ENCODE measurements at places on chromosomes 5 and 9.

DNA sequence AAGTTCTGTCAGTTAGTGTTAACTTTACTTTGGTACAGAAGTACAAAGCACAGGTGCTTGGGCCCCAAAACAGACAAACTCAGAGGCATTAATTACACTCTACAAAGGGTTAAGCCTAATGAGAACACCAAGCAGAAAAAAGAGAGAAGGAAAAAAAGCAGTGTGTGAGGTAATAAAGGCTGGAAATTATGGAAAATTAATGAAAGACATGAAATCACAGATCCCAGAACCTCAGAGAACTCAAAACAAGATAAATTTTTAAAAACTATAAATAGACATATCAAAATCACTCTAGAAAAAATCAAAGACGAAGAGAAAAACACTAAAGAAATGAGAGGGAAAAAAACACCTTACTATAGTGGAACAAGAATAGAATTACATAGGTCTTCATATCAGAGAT, 354.2 kb upstream of the ADAMTS16 start:
- DNase-seq = no peak

- no peak for DNase-seq
Observed at GRCh38 chr5:142080248-142080647, 28.3 kb upstream of the NDFIP1 start.

DNA sequence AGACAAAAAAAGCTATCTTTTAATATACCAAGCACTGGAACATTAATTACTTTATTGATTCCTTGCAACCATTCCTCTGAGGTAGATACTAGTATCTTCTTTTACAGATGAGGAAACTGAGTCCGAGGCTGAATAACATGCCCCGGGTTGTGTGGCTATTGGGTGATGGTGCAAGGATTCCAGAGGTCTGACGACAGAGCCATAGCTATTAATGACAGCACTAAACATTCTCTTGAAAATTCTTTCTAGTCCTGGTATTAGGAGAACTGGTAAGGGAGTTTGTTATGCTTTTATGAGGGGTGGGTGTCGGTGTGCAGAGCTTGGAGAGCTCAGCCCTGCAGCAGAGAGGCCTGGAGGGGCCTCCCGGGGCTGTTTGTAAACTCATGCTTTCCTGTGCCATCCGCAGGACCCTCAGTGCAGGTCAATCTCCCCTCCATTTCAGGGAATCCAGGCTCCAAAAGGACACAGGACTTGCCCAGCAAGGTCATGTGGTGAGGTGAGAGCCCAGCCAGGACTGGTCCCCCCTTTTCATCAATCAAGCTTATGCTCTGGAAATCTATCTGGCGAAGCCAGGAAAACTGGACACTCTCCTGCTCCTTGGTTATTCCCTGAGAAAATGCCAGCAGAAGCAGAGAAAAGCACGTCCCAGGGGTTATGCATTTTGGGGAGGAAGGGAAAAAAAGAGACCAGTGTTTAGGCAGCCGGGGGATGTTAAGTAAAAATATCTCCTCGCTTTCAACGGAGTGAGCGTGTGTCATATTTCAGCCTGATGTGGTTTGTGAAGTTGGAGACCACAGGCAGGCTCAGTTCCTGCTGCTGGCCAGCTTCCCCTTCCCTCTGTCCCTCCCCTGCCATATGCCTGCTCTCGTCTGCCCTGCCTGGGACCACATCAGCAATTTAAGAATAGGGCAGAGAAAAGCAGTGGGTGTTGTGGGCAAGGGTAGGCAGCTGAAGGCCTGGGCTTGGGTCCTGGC, 3.7 kb downstream of the GSN start:
- DNase-seq = peak; percentile 95

DNA sequence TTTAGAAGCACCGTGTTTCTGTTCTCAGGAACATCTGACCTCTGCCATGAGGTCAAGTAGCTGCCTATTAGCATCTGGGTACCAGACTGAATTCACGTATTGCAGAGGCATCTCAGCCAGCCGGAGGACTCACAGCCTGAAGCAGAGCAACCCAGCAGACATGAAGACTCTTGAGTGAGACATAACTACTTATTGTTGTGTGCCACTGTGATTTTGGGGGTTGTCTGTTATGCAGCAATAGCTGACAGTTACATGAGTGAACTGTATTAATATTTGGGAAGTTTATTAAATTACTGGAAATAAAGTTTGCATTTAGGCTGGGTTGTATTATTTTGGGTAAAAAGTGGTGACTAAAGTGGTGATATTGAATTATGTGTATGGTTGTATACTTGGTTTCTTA, 1.3 kb upstream of the ACOT12 start:
- no peak for DNase-seq

DNA sequence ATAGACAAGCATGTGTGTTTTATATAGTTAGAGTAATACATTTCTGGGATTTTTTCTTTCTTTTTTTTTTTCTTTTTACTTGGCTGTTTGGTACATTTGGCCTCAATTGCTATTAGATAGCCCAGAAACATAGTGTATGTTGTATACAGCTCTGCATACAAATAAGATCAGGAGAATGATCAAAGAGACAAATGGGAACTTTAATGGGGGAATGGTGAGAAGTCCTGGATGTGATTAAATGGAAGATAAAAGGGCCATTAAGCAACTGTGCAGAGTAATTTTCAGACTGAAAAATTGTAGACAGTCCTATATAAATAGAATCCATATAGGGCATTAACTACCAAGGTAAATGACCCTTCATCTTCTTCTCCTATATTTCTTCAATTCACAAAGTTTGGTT, 575.6 kb downstream of the EBF1 start:
- no peak for DNase-seq

DNA sequence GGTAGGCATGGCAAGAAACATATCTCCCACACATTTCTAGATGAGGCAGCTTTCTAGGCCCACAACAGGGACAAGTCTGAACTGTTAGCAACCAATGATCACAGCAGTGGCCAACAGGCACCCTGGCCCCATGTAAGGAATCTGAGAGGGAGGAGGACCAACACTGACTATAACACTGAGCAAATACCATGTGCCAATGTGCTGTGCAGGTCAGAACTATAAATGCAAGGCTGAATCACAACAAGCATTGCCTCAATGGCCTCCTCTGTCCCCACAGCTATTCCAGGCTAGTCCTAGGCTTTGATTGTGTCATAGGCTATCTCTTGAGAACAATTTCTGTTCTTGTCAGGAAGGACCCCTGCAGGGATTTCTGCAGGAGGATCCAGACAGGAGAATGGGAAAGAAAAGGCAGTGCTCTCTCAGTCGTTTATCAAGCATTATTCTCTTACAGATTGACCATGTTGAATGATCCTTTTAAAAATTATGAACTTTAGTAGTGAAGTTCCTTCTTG, 221.2 kb downstream of the TLE1 start:
- DNase-seq = no peak

DNA sequence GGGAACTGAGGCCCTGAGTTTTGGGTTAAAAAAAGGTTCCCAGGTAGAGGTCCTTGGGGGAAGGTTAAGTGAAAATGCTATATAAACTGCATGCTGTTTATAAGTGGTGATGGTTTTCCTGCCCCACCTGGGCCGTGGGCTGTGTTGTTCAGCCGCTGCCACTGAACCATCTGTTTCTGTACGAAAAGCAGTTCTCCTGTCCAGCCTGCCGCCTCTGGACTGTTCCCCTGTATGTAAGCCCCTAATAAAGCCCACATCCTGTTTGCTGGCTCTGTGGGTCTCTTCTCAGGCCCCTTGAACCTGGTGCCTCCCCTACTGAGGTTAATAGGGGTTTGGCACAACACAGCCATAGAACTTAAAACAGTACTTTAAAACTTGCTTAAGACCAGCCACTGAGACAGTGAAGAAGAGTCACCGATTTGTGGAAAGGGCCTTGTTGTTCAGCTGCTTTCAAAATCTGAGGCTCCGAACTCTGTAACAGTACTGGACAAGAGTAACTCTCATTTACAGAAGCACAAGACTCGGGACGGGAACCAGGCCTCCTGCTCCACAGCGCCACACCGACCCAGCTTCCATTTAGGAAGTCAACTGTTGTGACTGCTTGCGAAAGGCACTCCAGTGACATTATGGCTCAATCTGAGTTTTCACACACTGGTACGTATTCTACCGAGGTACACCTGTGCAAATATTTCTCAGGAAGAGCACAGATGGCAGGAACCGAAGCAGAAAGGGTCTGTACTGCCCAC, 192.5 kb downstream of the CDK5RAP2 start:
- DNase-seq = no peak

GRCh38 chr5:115575167-115576070, 26.9 kb downstream of the TICAM2 start:
- DNase-seq = no peak

- DNase-seq = no peak
Observed at GRCh38 chr5:117425163-117425562, 850.5 kb upstream of the SEMA6A start.

DNA sequence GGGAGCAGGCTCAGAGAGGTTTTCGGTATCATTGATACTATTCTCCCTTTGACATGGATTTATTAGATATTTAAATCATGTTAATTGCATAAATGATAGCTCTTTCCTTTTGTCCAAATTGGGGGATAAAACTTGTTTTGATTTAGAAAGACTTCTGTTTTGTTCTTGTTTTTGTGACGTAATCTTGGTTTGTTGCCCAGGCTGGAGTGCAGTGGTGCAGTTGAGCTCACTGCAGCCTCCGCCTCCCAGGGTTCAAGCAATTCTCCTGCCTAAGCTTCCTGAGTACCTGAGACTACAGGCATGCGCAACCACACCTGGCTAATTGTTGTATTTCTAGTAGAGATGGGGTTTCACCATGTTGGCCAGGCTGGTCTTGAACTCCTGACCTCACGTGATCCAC, 7.1 kb downstream of the MAT2B start:
- no peak for DNase-seq

- no peak for DNase-seq
Observed at GRCh38 chr5:125049721-125050702, 303.6 kb upstream of the ZNF608 start.

GRCh38 chr9:33129886-33130881, 37.0 kb downstream of the B4GALT1 start:
- DNase-seq = peak; percentile 64

GRCh38 chr5:179378441-179379271, 33.4 kb upstream of the ADAMTS2 start:
- DNase-seq = no peak
